ENCODE measurements at places on chromosomes 4 and X. TPM values are rescaled to one million over a fixed set of nuclear protein-coding genes. Genes with fewer than 3 reads are reported as not detected.
A peak's percentile ranks its signal among the peaks of the same experiment; 100 is the strongest.

DNA sequence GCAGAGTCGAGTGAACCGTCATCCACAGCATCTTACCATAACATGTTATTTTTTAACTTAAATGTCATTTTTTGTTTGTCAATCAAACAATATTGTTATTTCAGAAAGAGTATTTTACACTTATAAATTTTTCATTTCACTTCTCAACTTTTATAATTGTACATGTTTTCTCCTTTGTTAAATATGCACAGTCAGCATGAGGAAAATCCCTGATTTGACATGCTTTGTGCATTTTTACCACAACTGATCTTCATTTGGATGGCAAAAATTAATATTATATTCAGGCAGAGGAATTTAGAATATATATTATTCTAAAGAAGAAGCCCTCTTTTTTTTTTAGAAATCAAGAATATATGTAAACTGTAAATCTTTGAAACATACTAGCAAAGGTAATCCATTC, 958.0 kb upstream of the PCDH7 start:
- DNase-seq = no peak

DNA sequence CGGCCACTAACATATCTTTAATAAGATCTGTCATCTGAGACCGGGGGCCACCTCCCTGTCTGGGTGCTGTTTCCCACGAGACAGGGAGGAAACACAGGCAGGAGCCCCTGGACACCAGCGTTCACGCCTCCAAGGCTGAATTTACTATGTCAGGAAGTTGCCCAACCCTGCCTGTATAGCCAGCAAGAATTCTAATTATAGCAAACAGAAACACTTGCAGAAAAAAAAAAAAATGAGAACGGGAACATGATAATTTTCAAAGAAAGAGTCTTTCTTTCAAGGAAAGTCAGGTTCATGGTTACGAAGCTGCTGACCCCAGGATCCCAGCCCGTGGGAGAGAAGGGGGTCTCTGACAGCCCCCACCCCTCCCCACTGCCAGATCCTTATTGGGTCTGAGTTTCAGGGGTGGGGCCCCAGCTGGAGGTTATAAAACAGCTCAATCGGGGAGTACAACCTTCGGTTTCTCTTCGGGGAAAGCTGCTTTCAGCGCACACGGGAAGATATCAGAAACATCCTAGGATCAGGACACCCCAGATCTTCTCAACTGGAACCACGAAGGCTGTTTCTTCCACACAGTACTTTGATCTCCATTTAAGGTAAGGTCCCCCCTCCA, at the start of gene IL3RA:
IL3RA (plus strand) TSS at position 455 of the 613 bp plus-strand sequence. CDS start 4,981 bp downstream, outside the sequence.
- no peak for DNase-seq

HSD17B10 gene
- 76.3 TPM for total RNA-seq

FAM236D gene
- total RNA-seq = not detected

DNA sequence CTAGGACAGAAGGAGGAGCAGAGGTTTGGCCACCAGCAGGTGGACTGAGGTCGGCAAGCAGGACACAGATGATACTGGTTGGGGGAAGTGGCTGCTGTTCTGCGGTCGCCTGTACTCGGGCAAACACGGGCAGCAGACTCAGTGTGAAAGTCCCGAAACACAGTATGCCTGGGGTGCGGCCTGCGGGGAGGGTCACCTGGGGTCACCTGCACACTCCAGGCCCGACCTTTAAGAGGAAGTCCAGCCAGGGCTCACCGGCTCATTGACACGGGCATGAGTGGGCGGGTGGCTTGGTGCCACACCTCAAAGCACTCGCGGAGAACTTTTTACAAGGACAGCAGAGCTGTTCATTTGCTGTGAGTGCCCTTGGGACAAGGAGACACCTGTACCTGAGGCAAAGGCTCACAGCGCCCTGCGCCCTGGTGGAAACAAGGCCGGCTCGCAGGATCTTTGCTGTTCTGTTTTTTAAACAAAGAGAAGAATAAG, 71.5 kb upstream of the MXD4 start:
- no peak for DNase-seq

SH3D19 gene
- 38.5 TPM for total RNA-seq

NUDT10 gene
- total RNA-seq = 1.2 TPM

- no peak for DNase-seq
Measured at GRCh38 chr4:174613979-174614378, 91.7 kb upstream of the HPGD start.

- DNase-seq = no peak
Measured at GRCh38 chr4:41432219-41432618, 105.7 kb upstream of the LIMCH1 start.

- DNase-seq = no peak
Measured at GRCh38 chr4:123997776-123998449, 601.3 kb downstream of the SPRY1 start.

FGF5 gene
- 9.0 TPM for total RNA-seq

DNA sequence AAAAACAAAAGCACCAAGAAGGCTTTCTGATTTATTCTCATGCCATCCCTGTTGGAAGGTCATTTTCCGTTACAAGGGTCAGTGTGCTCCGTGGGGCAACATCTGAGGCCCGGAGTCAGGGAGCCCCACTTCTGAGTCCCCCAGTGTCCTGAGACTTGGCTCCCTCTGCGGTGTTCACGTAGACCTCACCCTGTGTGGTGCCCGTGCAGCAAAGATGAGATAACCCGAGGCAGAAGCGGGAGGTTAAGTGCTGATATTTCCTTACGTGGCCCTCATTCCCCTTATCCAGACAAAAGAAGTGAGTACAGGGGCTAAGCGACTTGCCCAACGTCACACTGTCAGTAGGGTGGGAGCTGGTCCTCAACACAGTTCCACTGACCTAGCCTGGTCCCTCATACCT, 3.5 kb downstream of the JAKMIP1 start:
- DNase-seq = no peak

ARAP2 gene
- not detected for total RNA-seq

- DNase-seq = no peak
Measured at GRCh38 chr4:151709587-151709986, 51.2 kb downstream of the GATB start.

GABRA4 gene
- not detected for total RNA-seq

LIMCH1 gene
- 6.9 TPM for total RNA-seq

DNA sequence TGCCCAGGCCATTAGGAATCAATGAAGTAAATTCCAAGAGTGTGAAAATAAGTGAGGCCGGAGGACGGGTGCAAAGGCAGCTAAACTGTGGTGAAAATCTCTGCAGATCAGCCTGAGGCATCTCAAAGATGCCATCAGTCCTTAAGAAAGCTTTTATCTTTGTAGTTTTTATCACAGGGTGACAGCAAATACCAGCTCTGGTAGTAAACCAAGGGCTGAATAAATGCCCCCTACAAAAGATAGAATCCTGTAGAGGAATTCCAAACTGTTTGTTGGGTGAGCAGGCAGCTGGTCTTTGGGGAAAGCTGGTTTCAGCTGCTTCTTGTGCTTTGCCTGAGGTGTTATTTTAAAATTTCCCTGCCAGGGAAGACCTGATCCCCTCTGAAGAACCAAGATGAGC, 21.6 kb upstream of the RBM47 start:
- no peak for DNase-seq

DNA sequence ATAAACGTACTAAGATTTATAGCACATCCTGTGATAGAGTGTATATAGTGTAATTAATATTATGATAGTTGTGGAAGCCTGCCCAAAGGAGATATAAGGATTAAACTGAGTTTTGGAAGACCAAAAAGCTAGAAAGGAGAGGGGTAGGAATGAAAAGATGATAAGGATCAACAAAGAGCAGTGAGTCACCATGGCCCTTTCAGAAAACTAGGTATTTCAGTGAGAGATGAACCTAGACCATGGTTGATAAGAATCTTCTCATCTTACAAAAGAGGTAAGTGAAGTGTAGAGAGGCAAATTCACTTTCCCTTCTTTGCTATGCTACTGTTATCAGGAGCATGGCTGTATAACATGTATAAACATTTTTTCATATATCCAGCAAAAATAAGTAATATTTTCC, 133.8 kb upstream of the PLAC1 start:
- DNase-seq = no peak

- no peak for DNase-seq
Measured at GRCh38 chr4:83865417-83866150, 329.7 kb downstream of the GPAT3 start.

GRCh38 chr4:66911880-66912279, 633.4 kb downstream of the CENPC start:
- peak; percentile 90 for DNase-seq

GRCh38 chr4:85828027-85828890, 353.3 kb downstream of the ARHGAP24 start:
- peak; percentile 69 for DNase-seq

JADE3 gene
- 1.8 TPM for total RNA-seq

- DNase-seq = no peak
Measured at GRCh38 chr4:121977251-121978171, 25.7 kb upstream of the TRPC3 start.

IL21 gene
- total RNA-seq = not detected

- DNase-seq = peak; percentile 23
Measured at GRCh38 chr4:37795581-37796195, 30.8 kb upstream of the PGM2 start.

DNA sequence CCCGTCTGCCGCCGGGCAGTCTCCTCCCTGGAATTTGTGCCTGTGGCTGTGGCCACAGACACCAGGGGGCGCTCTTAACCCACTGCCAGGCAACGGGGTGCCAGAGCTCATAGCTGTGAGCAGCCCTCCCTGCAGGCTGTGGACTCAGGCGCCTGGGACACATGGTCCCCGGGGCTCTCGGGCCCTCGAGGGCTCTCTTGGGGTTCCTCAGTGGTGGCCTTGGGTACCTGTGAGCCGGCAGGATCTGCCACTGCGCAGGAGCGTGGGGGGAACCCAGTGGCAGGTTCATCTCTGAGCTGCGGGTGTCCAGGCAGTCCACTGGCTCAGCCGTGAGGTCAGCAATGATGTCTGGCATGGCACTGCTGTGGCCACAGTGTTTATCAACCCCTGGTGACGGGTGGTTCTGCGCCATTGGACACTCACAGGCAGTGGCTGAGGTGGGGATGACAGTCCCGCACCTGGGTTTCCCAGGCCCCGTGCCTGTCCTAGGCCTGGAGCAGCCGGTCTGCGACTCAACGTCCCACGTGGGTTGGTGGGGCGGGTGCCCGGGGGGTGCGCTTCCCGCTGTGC, 37.2 kb downstream of the PCGF3 start:
- DNase-seq = peak; percentile 63

UCP1 gene
- not detected for total RNA-seq

- DNase-seq = peak; percentile 22
Measured at GRCh38 chrX:35380808-35381700, 417.1 kb upstream of the MAGEB16 start.

GAGE12F gene
- total RNA-seq = not detected

GRCh38 chr4:184801781-184802696, 23.7 kb downstream of the ACSL1 start:
- DNase-seq = peak; percentile 29

GRCh38 chr4:8577972-8578371, 2.2 kb upstream of the GPR78 start:
- DNase-seq = no peak

DNA sequence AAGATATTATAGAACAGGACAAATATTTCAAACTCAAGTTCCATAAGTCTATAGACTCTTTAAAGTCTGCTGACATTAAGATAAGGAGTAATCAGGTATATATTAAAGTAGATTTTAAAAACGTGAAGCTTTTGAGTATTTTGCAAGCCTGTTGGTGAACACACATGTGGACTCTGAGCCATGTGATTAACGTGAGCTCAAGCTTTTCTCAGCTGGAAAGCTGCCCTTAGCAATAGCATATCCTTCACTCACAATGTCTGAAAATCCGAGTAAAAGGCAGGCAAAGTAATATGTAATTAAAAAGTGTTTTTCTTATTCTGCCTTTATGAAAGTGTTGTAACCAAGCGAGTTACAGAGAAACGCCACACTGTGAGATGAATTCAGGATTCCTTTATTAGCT, 140.5 kb upstream of the AADAT start:
- DNase-seq = no peak
